ENCODE measurements at places on chromosomes 13 and 19.
A peak's percentile ranks its signal among the peaks of the same experiment; 100 is the strongest.

GRCh38 chr19:33405254-33405552 lies 31.7 kb downstream of the CEBPG start:
- DNase-seq: no peak

DNA sequence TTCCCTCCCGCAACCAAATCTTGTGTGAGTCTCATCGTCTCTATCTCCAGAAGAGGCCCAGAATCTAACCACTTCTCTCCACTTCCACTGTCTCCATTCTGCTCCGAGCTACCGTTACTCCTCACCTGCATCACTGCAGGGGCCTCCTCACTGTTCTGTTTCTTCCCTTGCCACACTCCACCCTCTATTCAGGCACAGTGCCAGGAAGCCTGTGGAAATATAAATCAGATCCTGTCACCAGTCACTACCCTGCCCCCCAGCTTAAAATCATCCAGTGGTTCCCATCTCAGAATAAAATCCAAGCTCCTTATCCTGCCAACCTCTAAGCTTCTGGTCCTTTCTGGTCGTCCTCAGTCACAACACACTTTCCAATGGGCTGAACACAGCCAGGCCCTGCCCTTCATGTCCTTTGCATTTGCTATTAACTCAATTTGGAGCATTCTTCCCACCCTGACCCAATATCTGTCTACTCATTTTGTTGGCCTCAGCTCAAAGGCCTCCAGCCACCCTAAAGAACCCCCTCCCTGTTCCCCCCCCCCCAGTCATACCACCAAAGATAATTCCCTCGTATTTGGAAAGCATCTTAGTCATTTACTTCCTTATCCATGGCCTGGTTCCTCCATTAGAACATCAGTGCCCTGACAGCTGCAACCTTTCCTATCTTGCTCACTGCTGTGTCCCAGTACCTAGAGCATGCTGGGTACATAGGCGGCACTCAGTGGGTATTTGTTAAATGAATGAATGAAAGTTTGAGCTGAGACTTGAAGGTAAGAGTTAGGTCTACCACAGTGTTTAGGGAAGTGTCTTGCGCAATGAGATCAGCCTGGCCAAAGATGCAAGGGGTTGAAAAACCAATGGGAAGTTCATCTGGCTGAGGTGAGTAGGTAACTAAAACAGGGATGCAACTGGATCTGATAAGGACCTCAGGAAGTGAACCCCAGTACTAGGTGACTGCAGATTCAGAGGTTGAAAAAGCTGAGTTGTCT lies 24.4 kb downstream of the ZNF175 start:
- DNase-seq: peak; percentile 21

GRCh38 chr19:36528921-36529518 lies 949 bp upstream of the ZNF260 start:
- DNase-seq: peak; percentile 80

DNA sequence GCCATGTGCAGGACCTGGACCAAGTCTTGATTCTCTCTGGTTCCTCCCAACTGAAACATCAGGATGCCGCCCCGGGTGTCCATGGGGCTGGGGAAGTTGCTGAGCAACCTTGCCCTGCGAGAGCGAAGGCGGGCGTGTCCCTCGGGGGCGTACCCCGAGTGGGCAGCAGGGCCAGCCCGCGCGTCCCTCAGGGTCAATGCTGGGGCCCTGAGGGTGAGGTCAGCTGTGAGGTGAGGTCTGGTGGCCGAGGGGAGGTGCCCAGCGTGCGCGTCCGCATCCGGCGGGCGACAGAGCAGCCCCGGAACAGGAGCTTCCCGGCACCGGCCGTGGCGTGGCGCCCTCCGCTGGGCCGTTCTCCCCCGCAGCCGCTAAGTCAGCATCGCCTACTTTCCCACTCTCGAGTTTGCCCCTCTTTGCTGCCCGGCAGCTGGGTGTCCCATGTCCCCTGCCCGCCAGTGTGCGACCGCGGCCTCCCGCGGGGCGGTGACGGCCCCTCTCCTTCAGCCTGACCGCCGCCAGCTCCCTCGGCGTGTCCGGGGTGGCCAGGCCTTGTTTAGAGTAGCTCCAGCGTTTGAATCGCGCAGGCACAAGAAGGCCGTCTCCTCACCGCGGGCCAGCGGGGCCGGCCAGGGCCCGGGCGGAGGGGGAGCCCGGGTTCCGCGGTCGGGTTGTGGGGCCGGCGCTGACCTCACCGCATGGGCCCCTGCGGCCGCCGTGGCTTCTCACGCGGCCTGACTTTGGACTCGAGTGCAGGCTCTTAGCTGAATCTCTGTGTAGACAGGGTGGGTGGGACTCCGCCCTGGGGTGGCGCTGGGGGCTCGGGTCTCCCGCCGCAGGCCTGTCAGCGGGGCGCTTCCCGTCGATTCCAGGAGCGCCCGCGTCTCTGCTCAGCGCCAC lies 33.0 kb downstream of the GJA3 start:
- DNase-seq: peak; percentile 82

GRCh38 chr19:55018633-55019032 lies 19.4 kb downstream of the GP6 start:
- DNase-seq: no peak

- no peak for DNase-seq
Observed at GRCh38 chr19:53112286-53112685, 9.1 kb upstream of the ZNF160 start.

- DNase-seq: peak; percentile 40
Observed at GRCh38 chr19:7888145-7888825, at the start of gene LRRC8E. TSS of gene LRRC8E (plus strand) at chr19:7888510. CDS start at chr19:7895604, 7,094 bp downstream.

GRCh38 chr13:92745258-92745657 lies 481.3 kb upstream of the GPC6 start:
- DNase-seq: no peak

- DNase-seq: no peak
Observed at GRCh38 chr13:84810781-84811180, 928.5 kb upstream of the SLITRK1 start.

GRCh38 chr19:30681162-30682100 lies 309.2 kb downstream of the ZNF536 start:
- no peak for DNase-seq

- DNase-seq: no peak
Observed at GRCh38 chr13:113129480-113129879, 6.9 kb downstream of the F10 start.

GRCh38 chr13:27667946-27668345 lies 46.3 kb downstream of the POLR1D start:
- DNase-seq: peak; percentile 90

GRCh38 chr19:13817018-13817614 lies 21.9 kb downstream of the ZSWIM4 start:
- no peak for DNase-seq

DNA sequence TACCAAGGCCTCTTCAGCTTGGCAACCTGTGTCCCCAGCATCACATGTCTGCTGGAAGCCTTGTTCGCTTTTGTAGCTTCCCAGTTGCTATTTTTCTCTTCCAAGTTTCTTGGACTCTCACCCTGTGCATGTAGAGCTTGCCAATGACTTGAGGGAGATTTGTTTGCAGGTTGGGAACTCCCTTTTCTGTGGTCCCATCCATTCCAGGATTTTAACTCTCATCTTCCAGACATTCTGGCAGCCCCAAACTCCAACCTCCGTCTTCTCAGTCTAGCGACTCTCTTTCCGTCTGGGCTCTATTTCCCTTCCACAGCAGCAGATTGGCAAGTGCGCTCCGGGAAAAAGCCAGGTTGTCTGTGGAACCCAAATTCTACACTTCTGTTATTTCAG lies 9.0 kb downstream of the PLAUR start:
- DNase-seq: no peak

- DNase-seq: peak; percentile 60
Observed at GRCh38 chr13:48234566-48235340, 1.7 kb downstream of the ITM2B start.

DNA sequence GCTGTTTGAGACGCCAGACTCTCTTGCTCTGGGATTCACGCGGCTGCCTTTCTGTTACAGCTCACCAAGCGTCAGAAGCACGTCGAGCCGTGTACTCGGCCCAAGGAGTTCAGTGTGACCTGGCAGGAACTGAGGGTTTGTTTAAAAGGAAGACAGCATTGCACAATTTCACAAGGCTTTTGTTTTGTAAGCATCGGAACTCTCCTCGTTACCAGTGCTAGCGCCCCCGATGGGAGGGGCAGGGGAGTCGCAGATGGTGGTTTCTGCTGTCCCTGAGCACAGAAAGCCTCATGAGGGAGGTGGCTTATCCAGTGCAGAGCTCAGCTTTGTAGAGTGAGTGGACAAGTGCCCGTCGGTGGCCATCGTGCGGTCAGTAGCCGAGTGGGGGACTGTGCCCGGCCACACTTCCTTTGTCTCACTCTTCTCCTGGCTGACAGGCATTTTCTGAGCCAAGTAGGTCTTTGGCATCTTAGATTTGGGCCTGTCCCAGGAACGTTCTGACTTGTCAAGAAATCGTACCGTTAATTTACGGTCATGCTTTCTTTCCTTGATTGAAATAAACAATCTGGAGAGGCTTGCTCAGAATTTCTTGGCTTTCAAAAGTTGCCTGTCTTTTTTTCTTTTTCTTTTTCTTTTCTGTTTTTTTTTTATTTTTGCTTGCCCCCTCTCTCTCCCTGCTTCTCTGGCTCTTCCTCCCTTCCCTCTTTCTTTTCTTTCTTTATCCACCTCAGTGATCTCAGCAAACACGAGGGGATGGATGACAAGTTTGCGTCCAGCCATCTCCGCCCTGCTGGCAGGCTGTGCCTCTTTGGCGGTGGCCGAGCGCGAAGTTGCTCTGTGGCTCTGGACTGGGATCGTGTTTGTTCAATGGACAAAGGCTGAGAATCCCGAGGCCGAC lies 7.7 kb downstream of the KDM4B start:
- DNase-seq: peak; percentile 37

GRCh38 chr13:39402221-39402970 lies 200.6 kb downstream of the LHFPL6 start:
- DNase-seq: peak; percentile 53

GRCh38 chr19:44848812-44849447 lies 2.8 kb downstream of the NECTIN2 start:
- peak; percentile 42 for DNase-seq

- DNase-seq: peak; percentile 75
Observed at GRCh38 chr13:113209759-113210421, 477 bp downstream of the CUL4A start.

- DNase-seq: no peak
Observed at GRCh38 chr13:48633700-48634099, 20.0 kb upstream of the CYSLTR2 start.

GRCh38 chr19:45428384-45429231 lies 4.9 kb upstream of the ERCC1 start:
- DNase-seq: peak; percentile 64

GRCh38 chr19:1167687-1168571 lies 6.1 kb downstream of the SBNO2 start:
- DNase-seq: no peak
